ENCODE measurements at places on chromosomes 11 and 22.
A peak's percentile ranks its signal among the peaks of the same experiment; 100 is the strongest.

GRCh38 chr11:5691964-5692361, 2.4 kb downstream of the TRIM22 start:
- DNase-seq = no peak

DNA sequence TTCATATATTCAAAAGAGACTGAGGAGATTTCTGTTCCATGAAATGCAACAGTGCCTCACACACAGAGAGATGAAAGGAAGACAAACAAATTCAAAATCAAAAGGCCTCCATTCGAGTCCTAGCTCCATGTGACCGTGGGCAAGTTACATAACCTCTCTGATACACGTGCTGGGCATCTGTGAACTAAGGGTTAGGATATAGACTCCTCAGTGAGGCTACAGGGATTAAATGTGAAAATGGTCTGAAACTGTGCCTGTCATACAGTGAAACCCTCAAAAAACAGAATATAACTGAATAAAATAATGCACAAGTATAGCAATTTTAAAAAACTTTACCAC, 111.8 kb upstream of the MTMR2 start:
- no peak for DNase-seq

GRCh38 chr11:131888230-131888855, 517.9 kb downstream of the NTM start:
- no peak for DNase-seq

- no peak for DNase-seq
Measured at GRCh38 chr11:76215941-76216340, 9.6 kb upstream of the WNT11 start.

GRCh38 chr11:102256251-102256650, 61.0 kb upstream of the BIRC3 start:
- no peak for DNase-seq

- no peak for DNase-seq
Measured at GRCh38 chr11:808427-809286, 1.1 kb upstream of the RPLP2 start.

DNA sequence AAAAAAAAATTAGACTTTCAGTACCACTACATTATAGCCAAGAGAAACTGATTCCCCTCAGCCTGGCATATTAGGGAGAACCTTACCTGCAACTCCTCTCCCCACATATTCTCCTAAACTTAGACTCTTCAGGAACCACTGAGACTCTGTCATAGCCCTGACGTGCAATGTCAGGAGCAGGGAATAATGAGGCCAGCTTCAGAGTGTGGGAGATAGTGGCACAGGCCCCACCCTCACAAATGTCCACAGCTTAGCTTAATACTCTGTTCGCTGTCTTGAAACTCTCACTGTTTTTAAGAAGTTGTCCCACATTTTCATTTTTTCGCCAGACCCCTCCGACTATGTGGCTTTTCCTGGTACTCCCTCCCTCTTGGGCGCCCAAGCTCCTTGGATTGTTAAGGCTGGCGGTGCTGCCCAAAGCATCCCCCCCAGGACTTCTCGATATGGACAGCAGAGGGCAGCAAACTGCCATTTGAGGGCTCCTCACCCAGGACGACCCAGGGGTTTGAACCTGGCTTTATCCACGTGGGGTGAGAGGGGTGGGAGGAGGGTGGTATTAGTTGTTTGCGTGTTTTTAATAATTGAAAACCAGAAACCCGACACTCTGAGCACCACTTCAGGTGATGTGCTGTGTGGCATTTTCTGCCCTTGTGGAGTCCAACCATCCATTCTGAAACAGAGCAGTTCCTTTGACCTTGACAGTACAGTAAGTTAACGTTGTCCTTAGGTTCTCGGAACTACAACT, 45.2 kb upstream of the RASSF10 start:
- DNase-seq = peak; percentile 43

DNA sequence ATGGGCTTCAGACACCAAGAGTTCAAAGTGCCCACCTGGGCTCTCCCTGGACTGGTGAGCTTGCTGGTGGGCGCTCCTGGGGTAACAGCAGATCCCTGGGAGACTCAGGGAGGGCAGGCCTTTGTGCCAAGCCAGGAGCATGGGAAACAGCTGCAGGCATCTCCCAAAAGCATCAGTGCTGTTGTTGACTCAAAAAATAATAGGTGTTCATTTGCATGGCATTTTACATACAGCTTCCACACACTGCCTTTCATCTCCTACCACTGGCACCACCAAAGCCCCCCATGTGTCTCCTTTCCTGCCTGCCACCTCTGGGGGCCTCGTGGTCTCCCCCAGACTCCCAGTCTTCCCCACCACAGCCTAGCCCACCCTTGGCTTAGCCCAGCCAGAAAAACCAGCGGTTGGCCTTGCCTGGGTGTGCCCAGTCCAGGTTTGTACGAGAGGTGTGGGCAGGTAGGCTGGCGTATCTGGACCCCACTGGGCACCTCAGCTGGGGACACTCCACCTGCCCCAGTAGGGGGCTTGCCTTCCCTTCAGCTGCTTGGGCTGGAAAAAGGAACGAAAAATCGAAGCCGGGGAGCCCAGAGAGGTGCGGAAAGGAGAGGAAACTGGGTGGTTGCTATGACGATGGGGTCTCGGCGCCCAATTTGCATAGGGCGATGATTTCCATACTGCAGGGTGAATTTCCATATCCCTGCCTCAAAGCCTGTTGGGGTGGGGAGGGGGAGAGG, 15.0 kb downstream of the POU2F3 start:
- no peak for DNase-seq

GRCh38 chr11:1810761-1811160, 24.0 kb upstream of the SYT8 start:
- no peak for DNase-seq

GRCh38 chr11:33859306-33859705, 32.6 kb downstream of the LMO2 start:
- DNase-seq = no peak

GRCh38 chr11:12618743-12619540, 55.3 kb upstream of the TEAD1 start:
- DNase-seq = no peak

GRCh38 chr22:39253435-39254070, 8.8 kb upstream of the PDGFB start:
- no peak for DNase-seq

DNA sequence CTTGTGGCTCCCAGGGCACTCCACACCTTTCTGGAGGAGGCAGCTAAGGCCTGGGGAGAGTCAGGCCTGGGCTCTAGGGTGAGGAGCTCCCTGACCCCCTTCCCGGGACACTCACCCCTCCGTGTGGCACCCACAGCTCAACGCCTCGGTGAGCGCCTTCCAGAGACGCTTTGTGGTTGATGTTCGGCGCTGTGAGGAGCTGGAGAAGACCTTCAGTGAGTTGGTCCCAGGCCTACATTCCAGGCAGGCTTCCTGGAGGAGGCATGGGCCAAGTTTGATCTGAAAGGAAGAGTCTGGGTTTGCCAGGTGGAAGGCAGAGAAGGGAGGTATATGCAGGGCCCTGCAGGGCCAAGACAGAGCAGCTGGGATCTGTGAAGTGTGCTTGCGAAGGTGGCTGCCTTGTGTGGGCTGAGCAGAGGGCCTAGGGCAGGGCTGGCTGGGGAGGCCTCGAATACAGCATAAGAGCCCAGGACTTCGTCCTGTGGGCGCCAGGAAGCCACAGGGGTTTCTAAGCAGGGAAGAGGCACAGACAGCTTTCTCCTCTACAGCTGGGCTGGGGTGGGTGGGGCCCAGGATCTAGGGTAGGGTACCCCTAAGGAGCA, 2.9 kb downstream of the TCIRG1 start:
- DNase-seq = no peak

DNA sequence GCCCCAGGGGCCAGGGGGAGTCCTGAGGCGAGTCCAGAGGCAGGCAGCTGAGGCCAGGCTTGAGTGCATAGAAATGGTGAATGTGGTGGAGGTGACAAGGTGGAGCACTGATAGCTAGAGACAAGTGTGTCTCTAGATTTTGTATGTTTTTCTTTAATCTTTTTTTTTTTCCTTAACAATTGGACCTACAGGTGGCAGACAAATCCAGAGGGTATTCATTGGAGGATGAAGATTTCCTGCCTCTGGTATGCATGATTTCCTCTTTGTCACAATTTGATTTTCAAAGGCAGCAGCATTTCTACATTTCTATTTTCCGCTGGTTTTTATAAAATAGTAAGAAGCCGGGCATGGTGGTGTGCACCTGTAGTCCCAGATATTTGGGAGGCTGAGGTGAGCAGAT, 47.7 kb upstream of the DKK3 start:
- DNase-seq = no peak

DNA sequence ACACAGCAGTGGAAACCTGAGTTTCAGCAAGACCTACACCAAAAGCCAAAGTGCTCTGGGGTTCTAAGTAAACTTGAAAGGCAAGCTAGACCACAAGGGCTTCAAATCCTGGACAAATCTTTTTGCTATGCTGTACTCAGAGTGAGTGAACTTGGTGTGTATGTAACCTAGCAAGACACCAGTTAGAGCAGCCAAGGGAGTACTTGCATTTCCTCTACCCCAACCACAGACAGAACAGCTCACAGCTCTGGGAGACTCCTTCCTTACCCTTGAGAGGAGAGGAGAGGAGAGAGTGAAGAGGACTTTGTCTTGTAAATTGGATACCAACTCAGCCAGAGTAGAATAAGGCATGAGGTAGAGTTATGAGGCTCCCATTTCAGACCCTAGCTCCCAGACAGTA, 71.4 kb downstream of the CTSC start:
- no peak for DNase-seq

- no peak for DNase-seq
Measured at GRCh38 chr22:20798218-20798617, 24.3 kb downstream of the SERPIND1 start.

GRCh38 chr11:78714539-78714938, 139.9 kb upstream of the NARS2 start:
- no peak for DNase-seq

DNA sequence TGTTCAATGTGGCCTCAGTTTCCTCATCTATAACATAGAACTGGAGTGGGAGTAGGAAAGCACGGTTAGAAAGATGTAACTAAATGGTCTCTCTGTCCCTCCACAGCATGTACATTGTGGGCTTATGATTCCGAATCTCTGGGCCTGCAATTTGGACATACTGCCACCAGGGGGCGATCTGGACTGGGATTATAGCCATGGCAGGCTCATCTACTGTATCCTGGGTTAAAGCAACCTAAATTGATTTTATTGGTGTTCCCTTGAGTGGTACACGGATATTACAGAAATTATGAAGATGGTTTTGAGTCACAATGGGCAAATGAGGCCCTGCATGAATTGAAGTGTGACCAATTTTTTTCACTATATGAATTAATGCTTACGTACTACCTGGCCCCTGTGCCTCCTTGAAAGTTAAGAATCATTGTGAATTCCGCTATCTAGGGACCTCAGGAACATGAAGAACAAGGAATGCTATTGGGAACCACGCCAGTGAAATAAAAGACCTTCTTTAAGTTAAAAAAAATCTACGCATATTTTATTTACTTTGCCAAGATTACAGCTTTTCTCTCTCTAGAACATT, 32.9 kb downstream of the TST start:
- peak; percentile 29 for DNase-seq

- DNase-seq = no peak
Measured at GRCh38 chr22:26168330-26168851, 871 bp upstream of the SEZ6L start.

DNA sequence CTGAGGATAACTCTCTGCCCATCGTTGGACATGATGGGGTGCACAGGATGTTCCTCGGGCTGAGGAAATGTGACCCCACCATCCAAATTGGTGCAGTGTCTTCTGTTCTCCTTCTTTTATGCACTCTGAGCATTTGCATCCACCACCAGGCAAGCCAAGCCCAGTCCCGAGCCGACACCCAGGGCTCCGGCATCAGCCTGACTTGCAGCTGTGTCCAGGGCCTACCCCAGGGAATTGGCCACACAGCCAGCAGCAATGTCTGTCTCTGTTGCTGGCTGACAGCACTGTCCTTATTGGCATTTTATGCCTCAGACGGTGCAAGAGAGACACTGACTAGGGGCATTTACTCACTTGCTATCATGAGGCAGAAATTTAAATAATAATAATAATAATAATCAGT, 25.4 kb upstream of the CPT1A start:
- no peak for DNase-seq

- DNase-seq = no peak
Measured at GRCh38 chr11:13309156-13309555, 31.6 kb downstream of the BMAL1 start.

DNA sequence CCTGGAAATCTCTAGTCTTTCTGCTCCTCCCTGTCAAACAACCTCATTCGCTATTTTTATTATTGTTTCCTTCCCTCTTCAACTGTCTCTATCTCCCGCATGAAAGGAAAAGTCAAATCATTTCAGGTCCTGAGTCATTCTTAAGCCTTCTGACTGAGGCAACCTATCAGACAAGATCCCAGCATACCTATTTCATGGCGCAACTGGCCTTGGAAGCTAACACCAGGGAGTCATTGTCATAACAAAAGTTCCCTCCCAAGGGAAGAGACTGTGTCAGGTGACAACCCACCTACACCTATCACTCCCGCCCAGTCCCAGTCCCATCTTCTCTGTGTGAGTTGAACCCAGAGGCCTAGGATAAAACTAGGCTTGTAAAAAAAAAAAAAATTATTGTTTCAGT, 10.2 kb upstream of the ARHGAP42 start:
- no peak for DNase-seq

DNA sequence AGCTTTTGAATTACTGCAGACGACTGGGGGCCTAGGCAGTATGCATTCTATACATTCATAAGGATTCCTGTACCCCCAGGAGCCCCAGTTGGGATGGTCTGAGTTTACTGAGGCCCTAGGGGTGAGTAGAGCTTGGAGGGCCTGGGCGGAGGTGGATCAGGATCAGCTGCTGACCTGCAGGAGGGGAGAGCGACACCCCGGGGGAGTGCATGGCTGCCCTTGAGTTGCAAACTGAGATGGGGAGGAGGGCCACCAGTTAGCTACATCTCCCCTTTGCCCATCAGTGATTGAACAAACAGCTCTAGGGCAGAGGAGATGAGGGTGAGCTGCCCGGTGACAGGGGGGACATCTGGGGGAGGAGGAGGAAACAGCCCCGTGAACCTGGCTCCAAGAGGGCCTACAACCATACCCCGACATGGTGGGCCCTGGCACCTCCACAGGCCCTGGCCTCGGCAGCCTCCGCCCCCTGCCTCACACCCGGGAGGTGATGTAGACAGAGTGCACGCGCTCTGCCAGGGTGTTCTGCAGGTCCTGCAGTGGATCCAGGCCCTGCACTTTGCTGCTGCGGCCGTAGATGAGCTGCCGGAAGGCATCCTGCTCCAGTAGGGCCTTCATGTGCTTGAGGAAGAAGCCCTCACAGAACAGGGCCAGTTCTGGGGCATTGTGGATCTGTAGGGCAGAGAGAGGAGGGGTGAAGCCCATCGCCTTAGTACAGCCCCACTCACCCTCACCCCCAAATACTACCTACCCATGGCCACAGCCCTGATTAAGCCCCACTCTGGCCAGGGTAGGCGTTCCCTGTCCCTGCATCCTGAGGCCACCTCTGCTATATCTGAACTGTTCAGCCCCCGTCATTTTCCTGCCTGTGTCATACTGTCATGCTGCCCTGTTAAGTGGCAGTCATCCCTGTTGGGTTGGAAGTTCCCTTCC, 46.8 kb downstream of the NAT10 start:
- no peak for DNase-seq

DNA sequence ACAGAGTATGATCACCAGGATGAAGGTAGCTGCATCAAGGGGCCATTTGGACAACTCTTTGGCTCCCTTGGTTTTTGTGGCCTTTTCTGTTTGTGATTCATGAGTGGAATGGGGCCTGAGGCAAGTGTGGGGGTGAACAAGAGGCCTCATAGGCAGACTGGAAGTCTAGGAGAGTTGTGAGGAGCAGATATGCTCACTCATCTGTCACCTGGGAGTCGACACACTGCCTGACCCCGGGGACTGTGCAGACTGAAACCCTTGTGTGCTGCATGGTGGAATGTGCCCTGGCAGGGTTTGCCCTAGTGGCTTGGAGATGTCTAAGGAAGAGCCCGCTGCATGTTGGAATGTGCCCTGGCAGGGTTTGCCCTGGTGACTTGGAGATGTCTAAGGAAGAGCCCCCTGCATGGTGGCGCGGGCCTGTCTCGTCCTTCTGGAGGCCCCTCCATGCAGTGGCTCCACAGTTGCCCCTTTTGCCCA, 60.0 kb downstream of the MED15 start:
- DNase-seq = no peak
